Hindlimb muscle (tissue), 1 donor: ENCODE measurements at places on chromosomes 4 and X.

DNA sequence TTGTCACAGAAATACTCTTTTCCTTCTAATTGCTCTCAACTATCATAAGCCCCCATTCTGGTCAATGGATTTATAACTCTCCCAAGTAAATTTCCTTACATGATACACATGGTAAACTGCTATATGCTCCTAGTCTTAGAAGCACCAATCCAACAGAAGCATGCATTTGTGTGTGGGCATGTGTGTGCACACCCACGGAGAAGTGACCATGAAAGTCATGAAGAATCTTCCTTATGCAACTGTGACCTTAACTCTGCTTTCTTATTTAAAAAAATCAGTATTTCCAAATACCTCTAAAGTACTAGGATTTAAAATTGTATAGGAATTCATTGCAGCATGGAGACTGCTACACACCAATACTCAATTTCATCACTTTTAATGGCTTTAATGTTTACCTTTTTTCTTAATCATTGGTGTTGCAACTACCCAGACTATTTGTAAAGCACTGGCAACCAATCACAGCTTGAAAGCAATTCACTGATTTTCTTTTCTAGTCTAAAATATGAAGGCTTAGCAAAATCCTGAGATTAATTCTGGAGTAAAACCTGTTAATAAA is 47.6 kb downstream of the MAML3 start:
- DNase-seq = no peak

GRCh38 chrX:38891641-38892413 is 90.6 kb downstream of the MID1IP1 start:
- DNase-seq = no peak

DNA sequence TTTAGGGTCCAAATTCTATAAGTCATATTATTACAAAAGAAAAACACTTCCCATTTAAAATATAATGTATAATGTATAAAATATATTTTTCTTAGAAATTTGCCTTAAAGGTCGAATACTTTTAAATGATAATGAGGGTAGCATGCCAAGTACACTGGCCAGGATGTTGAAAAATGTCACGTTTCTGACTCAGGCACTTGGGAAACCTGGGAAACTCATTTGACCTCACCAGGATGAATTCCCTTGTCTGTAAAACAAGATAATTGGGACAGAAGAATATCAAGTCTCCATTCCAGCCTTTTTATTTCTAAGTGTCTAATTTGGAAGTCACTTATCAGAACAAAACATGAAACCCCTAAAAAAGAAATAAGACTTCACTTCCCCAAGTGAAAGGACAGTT is 3.4 kb upstream of the SLC39A8 start:
- no peak for DNase-seq

DNA sequence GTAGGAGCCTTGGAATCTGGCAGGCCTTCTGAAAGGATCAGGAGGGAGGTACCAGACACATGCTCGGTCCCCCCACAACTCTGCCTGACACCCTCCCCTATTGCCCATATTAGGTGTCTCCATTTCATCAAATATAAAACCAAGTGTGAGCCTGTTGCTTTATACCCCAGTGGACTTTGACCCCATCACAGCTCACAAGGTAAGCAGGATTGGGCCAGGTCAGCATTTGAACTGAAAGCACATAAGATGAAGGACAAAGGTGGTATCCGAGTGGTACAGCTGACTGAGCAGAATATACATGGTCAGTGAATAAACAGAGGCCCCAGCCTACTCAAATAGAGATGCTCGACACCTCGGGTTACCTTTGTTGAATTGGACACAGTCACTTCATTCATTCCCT is 20.0 kb downstream of the SLC25A43 start:
- no peak for DNase-seq

DNA sequence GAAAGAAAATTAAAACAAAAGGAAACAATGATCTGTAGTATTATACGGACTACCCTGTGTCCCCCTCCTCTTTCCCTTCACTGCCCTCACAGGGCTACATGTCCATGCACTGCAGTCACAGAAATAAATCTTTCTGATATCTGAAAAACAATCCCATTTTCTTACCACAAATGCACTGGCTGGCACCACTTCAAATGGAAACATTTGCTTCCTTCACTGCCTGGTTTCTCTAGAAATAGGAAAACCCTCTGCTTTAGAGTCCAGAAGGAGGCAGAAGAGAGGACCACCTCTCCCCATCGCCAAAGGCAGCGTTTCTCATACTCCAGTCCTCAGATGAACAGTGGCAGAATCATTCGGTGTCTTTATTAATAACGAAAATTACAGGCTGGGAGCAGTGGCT is 98.2 kb downstream of the GRIA3 start:
- DNase-seq = no peak
